ENCODE measurements at places on chromosomes 4 and X.

GRCh38 chrX:100731441-100732281, at the start of gene SYTL4:
Gene SYTL4 (minus strand): TSS chrX:100732121. CDS start chrX:100702037, 30,084 bp downstream.
- DNase-seq = no peak

- no peak for DNase-seq
These were observed 7.1 kb downstream of the PASD1 start for GRCh38 chrX:151570561-151570960.

DNA sequence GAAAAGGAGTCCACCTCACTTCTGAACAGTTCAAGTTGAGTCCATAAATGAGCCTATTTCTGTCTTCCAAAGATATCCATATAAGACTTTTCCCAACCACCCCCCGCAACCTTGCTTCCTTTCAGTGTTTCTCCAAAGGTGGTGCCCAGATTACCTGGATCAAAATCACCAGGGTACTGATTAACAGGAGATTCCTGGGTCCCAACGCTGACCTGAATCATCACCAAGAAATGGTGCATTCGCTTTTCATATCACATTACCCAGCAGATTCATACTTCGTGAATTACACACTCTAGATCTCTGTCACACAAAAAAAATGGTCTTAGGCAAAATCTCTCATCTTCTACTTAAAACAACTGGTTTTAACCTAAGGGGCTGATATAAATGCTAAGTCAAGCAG, 2.1 kb upstream of the GALNT7 start:
- DNase-seq = no peak

- DNase-seq = no peak
These were observed 67.1 kb upstream of the TRIM2 start for GRCh38 chr4:153137159-153137558.

DNA sequence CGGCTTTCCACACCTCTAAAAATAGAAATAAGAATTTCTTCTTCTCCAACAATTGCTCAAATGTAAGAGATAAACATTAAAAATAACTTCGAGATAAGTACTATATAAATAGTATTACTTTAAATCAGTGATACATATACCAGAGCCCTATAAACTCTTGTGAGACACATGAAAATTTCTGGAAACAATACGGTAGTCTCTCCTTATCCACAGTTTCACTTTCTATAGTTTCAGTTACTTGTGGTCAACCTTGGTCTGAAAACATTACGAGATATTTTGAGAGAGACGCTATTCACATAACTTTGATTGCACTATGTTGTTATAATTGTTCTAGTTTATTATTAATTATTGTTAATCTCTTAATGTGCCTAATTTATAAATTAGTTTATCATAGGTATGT, 101.5 kb upstream of the CXXC4 start:
- DNase-seq = no peak

GRCh38 chr4:73744203-73744602, 3.8 kb downstream of the CXCL8 start:
- no peak for DNase-seq

DNA sequence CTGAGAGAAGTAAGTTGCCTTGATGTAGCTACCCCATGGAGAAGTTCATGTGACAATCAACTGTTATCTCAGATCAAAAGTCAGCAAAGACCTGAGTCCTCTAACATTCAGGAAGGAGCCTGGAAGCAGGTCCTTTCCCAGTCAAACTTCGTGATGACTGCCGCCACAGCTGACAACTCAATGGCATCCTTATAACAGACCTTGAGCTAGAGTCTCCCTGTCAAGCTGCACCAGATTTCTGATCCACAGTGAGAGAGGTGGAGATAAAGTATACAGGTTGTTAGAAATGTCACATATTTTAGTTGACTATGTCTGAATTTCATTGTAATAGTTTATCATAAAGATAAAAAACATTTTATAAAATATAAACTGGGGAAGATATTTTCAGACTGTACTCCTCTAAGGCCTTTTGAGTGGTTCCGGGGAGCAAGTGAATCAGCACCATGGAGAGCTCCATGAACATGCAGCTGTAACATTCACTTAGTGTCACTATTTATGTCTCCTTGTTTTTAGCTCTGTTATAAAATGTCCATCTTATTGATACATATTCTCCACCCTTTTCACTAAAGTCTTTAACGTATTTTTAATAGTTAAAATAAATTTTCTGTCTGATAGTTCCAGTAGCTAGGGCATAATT, 1653.5 kb upstream of the AGA start:
- DNase-seq = no peak

DNA sequence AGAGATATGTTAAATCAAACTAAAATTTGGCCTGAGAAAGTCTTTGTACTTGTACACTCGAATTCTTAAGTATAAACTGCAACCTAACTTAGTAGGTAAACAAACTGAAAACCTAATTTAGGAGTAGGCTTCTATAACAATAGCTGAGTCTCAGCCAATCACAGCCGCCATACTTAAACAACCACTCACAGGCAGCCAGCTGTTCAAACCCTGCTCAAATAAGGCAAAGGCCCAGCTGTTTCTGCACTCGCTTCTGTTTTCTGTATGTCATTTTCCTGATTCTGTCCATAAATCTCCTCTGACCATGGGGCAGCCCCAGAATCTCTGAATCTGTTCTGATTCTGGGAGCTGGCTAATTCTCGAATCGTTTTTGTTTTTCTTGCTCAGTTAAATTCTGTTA, 7.8 kb upstream of the PLS3 start:
- no peak for DNase-seq

DNA sequence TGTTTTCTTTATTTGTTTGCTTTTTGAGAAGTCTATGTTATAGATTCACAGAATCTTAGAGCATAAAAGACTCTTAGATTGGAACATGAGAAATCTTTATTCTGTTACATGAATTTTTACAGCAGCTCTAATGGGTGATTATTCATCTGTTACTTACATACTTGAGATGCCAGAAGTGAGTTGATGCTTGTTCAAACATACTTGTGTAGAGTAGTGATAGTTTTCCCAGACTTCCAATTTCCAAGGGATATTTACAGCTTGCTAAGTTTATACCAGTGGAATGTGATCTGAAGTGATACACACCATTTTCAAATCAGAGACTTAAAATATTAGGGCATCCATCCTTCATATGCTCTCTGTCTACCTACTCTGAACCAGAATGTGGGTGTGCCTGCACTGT, 252.9 kb upstream of the SMIM31 start:
- no peak for DNase-seq

DNA sequence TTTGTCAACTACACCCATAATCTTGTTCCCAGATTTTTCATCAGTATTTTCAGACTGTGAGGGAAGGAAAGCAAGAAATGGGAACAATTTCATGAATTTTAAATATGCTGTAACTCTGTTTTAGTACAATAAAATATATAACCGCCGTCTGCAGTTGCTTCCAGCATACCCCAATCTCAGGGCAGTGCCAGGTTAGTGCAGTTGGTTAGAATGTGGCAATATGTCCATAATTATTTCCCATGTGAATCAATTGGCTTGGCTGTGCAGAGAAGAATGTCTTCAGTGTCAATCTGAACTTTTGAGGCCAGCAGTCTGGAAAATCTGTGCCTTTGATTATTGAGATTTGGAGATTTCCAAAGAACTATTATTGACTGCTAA, 5.0 kb upstream of the MMAA start:
- no peak for DNase-seq

- no peak for DNase-seq
These were observed 52.8 kb downstream of the AKAP4 start for GRCh38 chrX:50147972-50148371.

DNA sequence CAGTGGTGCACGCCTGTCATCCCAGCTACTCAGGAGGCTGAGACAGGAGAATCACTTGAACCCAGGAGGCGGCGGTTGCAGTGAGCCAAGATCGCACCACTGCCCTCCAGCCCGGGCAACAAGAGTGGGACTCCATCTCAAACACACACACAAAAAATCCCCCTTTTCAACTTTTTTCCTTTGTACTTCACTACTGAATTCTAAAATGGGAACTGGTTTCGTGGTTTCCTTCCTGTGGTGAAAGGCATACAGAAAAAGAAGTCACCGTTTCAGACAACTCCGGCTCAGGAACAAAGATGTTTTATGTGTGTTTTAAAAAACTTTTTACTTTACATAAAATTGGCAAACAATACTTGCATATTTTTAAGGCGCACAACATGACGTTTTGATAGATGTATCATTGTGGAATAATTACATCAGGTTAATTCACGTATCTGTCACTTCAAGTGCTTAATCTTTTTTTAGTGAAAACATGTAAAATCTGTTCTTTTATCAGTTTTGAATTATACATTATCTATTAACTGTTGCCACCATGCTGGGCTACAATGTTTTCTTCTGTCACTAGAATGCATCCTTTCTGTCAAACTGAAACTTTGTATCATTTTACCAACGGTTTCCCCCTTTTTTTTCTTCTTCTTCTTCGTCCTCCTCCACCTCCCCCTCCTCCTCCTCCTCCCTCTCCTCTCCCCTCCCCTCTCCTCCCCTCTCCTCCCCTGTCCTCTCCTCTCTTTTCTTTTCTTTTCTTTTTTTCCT, 186.0 kb downstream of the CRLF2 start:
- no peak for DNase-seq

- no peak for DNase-seq
These were observed 51.4 kb upstream of the PCDH18 start for GRCh38 chr4:137583671-137584070.
